ENCODE measurements at places on chromosomes 5 and 9.
A peak's percentile ranks its signal among the peaks of the same experiment; 100 is the strongest.

DNA sequence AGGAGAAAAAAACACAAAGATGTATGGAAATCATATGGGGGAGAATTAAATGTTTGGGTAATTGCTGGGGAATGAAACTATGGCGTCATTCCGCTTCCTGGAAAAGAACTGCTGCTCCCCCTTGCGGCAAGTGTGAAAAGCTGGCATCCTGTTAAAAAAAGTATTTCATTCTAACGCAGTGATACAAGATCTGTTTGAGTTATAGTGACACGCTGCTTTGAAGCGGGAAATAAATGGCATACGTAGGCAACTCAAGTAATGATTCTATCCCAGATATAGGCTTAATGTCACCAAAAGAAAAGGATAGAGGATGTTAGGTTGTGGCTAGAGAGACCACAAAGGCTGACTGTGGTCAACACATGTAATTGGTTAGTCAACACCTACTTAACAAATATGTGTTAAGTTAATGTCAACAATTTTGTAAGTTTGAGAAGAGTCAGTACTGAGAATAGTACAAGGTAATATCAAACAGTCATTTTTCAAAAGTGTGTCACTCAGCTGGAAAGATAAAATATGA lies 70.2 kb upstream of the ALDH1A1 start:
- peak; percentile 29 for DNase-seq

DNA sequence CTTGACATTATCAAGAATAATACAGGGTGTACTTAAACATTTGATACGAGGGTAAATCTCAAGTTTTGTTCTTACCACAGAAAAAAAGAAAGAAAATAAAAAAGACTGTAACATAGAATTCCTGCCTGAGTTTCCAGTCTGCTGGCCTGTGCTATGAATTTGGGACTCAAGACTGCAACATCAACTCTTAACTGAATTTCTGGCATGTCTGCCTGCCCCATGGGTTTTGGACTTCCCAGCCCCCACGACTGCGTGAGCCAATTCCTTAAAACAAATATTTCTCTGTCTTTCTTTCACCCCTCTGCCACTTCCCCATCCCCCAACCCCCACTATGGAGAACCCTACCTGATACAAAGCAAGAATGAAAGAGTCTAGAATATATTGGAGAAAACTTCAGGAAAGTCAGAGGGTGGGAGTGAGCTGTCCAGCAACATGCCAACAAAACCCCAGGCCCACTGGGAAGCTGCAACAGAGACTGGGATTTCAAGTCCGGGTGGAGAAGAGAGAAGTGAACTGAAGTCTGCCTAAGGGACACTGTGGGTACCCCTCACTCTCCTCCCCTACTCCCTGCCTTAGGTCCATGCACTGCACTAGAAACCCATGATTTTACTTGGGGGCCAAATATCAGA lies 43.0 kb downstream of the MARCHF3 start:
- no peak for DNase-seq

DNA sequence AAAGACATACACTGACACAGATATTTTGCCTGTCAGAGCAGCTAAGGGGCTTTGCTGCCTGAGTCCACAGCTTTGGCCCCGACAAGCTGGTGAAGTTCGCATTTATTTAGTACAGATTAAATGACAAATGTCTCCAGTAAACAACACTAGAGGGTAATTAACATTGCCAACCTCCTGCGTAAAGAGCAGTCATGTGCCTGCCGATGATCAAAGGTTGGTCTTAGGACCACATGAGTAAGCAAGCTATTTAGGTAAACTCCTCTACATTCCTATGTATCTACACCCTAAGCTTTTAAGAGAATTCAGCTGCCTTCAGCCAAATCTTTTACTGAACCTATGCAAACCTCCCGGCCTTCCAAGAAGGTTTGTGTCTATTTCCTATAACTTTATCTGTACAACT lies 73.0 kb upstream of the PJA2 start:
- DNase-seq: no peak

- DNase-seq: no peak
Measured at GRCh38 chr9:113559834-113560800, 96.6 kb downstream of the RGS3 start.

- DNase-seq: no peak
Measured at GRCh38 chr5:82850393-82850792, 226.8 kb downstream of the TMEM167A start.

DNA sequence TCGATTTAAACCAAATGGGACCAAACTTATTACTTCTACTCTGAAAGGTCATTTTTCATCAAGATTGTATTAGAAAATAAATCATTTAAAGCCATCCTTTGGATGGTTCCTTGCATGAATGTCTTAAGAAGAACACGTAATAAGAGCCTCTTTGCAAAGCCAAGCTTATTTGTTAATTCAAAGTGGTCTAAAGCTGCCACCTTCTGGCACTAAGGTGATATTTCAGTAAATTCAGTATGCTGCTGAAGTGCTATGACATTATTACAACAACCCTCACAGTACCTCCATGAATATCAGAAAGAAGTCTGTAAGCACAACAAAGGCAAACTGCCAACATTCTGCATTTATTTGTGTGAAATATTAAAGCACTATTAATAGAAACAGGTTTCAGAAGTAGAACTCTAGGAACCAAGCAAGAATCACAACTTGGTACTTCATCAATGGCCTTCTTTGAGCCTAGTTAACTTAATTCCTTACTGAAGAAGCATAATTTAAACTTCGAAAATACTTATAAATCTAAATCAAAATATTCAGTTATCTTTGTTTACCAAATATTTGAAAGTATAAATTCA lies 53.1 kb upstream of the TYRP1 start:
- peak; percentile 34 for DNase-seq

DNA sequence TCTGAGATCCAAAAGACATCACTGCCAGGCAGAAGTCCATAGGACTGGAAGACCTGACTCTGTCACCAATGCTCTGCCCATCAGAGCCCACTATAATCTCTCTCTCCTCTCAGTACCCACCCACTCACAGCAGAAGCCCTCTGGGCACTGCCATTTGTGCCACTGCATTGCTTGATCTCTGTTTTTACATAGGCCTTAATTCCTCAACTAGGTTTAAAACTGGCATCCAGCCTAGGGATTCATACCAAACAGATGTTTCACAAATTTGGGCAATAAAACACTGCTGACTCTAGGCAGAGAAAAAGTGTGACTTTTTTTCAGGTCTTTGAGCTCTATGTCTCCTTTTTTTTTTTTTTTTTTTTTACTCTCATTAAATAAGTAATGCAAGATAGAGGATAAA lies 91.1 kb upstream of the RANBP3L start:
- no peak for DNase-seq

GRCh38 chr5:164651546-164652275 lies 1146.3 kb downstream of the MAT2B start:
- DNase-seq: no peak

DNA sequence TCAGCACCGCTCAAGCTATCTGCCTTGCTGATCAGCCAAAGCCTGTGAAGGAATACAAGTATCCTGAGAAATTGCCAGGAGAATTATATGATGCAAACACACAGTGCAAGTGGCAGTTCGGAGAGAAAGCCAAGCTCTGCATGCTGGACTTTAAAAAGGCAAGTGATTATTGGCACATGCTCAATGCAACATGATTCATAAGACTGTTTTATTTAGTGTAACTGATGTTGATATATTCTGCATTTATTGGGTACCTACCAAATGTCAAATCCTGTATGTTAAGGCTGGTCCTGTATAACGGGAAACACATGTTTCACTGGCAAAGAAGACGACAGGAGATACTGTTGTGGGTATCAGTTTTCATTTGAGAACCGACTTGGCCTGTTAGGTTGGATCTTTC lies 69.0 kb downstream of the ADAMTS16 start:
- no peak for DNase-seq

GRCh38 chr5:146040527-146040926 lies 64.8 kb downstream of the PLAC8L1 start:
- no peak for DNase-seq

GRCh38 chr9:82255481-82256176 lies 267.1 kb downstream of the SPATA31D1 start:
- DNase-seq: no peak

- no peak for DNase-seq
Measured at GRCh38 chr5:96709152-96709821, 47.1 kb downstream of the CAST start.

DNA sequence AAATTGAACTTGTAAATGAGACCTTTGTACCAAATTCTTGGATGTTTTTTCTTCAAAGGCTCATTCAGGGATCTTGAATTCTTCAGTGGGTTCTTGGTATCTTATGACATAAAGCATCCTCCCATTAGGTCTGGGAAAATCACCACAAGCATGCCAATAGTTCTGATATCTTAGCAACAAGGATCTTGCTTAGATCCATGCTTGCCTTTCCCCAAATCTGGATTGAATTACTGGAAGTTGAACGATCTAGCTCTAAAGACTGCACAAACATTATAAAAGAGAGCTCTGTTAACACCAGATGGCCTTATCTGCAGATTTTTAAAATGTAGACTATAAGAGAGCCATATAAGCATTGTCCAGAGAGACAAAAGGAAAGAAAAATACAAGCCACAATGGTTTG lies 266.3 kb downstream of the RAB3C start:
- DNase-seq: no peak

- DNase-seq: no peak
Measured at GRCh38 chr5:124888622-124889485, 142.4 kb upstream of the ZNF608 start.

GRCh38 chr5:142601432-142601831 lies 84.5 kb downstream of the FGF1 start:
- DNase-seq: no peak

- no peak for DNase-seq
Measured at GRCh38 chr5:170120576-170120975, 14.9 kb downstream of the FOXI1 start.

DNA sequence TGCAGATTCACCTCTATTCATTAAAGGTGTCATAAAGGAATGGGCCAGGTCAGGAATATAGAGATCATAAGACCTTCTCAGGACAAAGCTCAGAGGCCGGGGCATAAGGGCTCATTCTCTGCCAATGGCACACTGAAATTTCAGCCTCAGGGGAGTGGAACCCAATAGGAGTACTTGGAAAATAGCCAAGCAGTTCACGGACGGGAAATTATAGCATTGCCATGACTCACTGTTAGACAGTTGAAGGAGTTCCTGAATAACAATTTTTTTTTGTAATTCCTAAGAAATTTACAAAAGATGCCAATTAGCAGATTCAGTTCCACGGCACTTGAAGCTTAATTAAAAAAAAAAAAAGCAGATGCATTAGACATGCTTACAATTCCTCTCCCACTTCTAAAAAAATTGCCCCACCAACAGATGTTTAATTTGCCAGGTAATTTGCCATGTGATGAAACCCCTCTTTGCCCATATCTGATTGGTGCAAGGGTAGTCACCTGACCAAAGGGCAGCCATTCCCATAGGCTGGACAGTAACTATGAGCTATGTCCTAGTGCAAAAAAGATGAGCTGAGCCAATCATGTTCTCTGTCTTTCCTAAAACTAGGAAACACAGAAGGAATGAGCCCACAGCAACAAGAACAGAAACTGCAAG lies 58.6 kb downstream of the PTCD2 start:
- DNase-seq: no peak

- DNase-seq: no peak
Measured at GRCh38 chr5:14457476-14457875, 124.1 kb upstream of the OTULINL start.

DNA sequence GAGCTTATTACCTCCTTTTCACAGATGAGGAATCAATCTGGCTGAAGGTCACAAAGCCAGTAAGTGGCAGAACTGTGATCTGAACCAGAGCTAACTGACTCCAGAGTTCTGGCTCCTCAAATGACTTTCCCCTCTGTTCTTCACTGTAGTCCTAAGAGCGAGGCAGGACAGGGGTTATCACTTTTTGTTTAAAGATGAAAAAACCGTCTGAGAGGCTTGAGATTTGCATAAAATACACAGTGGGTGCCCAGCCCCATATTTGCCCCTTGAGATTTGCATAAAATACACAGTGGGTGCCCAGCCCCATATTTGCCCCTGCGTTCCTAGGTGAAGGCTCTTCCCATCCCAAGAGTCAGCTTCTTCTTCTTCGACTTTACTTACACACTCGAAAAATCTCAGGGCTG lies 667 bp downstream of the FBXO10 start:
- no peak for DNase-seq

GRCh38 chr9:35948901-35949318 lies 9.0 kb downstream of the OR2S2 start:
- DNase-seq: no peak

GRCh38 chr9:69719983-69720382 lies 39.8 kb downstream of the PTAR1 start:
- no peak for DNase-seq

DNA sequence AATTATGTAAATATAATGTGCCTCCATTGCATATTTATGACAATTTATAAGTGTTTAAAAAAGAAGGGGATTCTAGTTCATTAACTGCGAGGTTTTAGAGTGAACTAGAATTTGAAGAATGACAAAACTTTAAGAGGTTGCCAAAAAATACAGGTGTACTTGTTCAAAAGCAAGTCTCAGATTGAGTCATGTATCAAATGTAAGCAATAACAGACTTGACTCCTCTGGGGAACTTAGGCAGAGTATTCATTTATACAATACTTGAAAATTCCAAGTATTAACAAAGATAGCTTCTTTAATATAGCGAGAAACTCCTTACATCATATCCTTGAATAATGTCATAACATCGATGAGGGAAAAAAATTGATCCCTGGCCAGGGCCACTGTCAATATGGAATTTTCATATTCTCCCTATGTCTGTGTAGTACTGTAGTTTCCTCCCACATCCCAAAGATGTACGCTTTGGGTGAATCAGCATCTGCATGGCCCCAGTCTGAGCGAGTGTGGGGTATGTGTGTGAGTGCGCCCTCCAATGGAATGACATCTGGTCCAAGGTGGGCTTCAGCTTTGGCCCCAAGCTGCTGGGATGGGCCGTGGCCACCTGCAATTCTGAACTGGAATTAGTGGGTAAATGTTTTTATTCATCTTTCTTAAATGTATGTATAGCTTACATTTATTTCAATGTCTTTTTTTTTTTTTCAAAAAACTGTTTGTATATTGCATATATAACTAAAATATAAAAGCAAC lies 70.1 kb downstream of the RIC1 start:
- no peak for DNase-seq

DNA sequence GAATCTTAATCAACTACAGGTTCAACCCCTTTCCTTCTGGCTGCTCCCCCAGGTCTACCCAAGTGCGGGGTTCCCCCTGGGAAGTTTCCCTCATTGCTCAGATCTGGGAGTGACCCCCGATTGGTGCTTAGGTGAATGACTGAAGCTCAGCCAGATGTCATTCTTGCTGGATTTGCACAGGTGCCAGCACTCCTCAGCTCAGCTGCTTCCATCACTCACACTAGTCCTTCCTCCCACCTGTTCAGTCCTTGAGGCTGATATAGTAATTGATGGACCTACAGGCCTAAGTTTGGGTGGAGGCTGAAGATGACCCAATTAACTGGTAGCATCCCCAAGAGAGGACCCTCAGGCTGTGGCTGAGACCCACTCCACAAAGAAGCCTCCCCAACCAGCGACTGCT lies 32.9 kb downstream of the PRLR start:
- no peak for DNase-seq

DNA sequence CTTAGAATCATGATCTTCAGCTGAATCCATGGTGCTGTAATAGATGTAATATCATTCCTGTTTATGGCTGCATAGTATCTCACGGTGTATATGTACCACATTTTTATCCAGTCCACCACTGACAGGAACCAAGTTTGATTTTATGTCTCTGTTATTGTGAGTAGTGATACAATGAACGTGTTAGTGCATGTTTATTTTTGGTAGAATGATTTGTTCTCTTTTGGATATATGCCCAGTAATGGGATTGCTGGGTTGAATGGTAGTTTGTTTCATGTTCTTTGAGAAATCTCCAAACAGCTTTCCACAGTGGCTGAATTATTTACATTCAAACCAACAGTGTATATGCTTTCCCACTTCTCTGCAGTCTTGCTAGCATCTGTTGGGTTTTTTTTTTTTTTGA lies 175.1 kb upstream of the CDH10 start:
- DNase-seq: peak; percentile 15

All from NCI-H2081 treated with DMSO at 0.1 percent for 48 hours (cell line).